ENCODE measurements at places on chromosomes 5 and 9.
A peak's percentile ranks its signal among the peaks of the same experiment; 100 is the strongest.

DNA sequence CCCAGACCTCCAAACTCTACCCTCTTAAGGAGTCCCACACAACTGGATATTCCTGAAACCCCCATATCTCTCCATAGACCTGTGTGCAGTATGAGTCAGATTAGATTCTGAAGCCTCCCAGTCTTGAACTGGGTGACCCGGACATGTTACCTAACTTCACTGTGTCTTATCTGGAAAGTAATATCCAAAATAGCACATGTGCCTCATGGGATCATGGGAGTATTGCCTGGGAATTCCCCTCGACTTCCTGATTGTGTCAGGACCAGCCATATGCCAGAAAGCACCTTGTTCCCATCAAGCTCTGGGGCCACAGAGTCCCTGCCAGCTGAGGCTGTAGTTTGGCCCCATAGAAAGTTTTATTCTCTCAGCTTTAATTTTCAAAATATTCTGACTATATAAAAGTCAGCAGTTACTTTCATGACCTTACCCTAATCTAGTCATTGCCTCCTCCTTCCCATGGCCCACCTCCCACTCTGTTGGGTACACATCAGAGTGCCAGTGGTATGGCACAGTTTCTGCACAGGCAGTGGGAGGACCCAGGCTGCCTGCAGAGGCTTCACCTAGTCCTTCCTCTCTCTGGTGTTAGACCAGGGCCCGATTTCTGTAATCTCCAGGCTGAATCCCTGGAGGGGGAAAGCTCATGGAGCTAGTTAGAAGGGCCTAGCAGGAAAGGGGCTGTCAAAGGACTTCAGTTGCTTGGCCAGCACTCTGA, 19.5 kb upstream of the B4GALT1 start:
- DNase-seq = peak; percentile 54

- DNase-seq = no peak
These were observed 30.0 kb upstream of the PCSK1 start for GRCh38 chr5:96463091-96463490.

- no peak for DNase-seq
These were observed 551.2 kb upstream of the TUSC1 start for GRCh38 chr9:26229324-26230054.

- DNase-seq = no peak
These were observed 75.8 kb upstream of the TNC start for GRCh38 chr9:115193777-115194176.

DNA sequence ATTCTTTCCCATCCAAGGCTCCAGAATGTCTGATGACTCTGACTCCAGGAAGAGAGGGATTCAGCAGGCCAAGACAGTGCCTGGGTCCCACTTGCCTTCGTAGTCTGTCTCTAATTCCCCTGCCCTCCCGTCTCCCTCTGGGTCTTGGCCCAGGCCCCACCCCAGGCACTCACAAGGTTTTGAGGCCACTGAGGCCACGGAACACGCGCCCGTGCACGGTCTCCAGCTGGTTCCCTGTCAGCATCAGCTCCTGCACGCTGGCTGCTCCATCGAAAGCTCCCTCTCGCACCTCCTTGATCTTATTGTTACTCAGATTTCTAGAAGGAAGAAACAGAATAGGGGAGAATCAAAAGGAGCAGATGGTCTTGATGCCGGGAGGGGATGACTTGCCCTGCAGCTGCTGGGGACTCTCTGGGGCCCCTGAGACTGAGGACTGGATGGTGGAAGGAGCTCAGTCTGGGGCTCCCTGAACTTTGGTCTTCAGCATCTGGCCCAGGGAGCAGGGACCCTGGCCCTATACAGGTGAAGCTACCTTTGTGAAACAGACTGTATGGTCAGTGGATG, 174.6 kb upstream of the PANK3 start:
- no peak for DNase-seq

DNA sequence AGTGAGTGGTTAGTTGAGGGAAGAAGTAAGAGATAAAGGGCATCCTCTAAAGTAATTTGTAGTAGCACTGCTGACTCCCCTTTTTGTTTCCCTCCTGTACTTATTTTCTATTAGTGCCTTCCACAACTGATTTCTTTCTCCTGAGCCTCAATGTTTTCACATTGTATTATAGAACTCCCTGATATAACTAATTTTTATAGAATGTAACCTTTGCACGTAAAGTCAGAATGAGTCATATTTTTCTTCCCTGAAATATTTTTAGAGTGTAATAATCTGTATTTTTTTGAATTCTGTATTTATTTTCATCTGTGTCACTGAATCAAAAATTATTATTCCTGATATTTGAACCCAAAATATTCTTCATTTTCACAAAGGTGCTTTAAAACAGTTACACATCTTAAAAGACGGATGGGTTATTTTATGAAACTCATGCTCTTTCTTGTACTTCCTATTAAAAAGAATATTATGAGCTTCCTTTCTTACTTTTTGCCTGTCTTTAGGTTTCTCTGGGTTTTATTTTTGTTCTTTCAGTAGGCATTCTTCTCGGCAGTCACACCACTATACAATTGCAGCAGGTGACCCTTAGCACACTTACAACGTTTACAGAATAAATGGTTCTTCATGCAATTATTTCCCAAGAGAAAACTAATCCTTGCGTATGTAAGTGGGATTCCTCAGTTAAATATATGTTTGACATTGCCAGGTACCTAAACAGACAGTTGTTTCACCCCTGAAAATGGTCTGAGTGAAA, 30.5 kb upstream of the DMRTA1 start:
- no peak for DNase-seq

DNA sequence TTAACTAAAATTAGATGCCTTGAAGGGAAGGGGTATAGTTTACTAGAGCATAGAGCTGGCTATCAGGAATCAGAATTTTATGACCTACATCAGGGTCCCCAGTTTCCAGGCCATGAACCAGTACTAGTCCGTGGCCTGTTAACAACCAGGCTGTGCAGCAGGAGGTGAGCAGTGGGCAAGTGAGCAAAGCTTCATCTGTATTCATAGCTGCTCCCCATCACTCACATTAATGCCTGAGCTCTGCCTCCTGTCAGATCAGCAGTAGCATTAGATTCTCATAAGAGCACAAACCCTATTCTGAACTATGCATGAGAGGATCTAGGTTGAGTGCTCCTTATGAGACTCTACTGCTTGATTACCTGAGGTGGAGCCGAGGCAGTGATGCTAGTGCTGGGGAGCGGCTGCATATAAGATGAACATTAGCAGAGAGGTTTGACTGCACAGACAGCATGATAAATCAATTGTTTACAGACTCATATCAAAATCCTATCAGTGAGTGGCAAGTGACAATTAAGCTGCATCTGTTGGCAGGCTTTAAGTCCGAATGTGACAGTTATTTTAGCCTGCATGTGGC, 44.6 kb downstream of the TAF11L14 start:
- DNase-seq = no peak

DNA sequence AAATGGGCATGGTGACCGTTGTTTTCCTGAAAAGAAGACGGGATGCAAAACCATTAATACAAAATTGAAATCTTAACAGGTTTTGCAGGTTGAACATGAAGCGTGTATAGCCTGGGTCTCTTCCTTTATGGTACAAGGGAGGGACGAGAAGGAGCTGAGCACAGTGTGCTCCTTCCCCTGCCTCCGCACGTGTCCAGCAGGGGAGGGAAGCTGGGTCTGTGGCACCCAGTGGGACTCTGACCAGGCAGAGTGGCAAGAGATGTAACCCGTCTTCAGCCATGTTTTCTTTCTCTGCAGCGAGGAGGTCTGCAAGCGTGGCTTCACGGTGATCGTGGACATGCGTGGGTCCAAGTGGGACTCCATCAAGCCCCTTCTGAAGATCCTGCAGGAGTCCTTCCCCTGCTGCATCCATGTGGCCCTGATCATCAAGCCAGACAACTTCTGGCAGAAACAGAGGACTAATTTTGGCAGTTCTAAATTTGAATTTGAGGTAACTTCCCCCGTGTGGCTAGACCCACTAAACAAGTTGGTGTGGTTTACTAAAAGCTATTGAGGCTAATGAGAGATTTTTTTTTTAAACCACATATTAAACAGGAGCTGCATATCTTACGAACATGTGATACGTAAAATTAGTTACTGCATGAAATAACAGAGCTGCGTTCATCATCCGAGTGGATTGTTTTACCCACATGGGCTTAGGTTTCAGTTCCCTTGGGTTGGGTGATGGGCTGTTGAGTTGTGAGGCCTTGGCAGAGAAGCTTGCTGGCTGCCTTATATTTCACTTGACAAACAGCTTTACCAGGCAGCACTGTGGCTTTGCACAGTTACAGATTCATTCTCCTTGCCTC, 143.7 kb downstream of the TRIO start:
- no peak for DNase-seq

DNA sequence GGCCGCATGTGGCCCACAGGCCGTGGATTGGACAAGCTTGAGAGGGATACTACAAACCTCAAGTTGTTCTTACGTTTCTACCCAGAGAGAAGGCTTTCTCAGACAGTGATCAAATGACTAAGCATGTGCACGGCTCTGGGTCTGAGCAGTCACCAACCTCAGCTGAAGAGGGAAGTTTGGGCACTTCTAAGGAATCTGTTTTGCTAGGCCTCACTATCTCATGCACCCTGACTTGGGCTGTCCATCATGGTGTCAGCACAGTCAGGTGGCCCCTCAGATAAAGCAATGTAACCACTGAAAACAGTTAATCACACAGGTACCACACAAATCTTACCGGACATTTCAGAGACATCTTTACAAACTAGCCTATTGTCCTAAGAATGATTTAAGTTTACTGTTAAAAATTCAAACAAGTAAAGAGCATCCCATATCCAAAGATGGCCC, 24.6 kb downstream of the CSF2 start:
- no peak for DNase-seq

DNA sequence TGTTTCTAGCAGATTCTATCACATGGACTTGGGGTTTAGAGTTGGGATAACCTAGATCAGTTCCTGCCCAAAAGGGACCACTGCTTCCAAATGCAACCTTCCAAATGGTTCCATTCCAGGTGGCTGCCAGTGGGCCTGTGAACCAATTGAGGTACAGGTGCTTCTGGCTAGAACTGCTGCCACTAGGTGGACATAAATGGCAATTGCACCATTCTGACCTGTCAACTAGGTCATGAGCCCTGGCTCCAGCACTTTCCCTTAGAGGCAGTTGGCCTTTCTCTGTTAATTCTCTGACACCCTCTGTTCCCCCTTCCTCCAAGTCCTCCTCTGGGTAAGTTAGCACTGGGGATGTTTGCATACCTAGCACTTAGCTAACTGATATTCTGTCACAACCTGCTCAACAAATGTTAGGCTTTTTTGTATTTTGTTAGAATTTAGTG, 16.6 kb upstream of the HEMGN start:
- no peak for DNase-seq

DNA sequence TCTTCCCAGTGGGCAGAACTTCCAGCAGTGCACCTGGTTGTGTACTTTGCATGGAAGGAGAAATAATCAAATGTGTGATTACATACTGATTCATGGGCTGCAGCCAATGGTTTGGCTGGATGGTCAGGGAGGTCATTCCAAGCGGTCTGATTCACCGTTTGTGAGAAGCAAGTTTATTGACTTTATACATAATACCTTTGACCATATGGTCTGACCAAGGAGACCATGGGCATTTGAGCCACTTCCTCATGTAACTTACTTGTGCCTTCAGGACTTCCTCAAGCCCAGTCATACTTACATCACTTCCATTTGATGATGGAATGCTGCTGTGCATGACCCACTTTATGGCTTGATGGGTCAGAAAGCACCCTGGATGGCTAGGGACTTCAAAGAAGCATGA, 41.1 kb downstream of the DAP start:
- no peak for DNase-seq

- no peak for DNase-seq
These were observed 886.8 kb upstream of the SEMA6A start for GRCh38 chr5:117461403-117461802.

- DNase-seq = no peak
These were observed 22.7 kb upstream of the SVEP1 start for GRCh38 chr9:110602281-110602680.

DNA sequence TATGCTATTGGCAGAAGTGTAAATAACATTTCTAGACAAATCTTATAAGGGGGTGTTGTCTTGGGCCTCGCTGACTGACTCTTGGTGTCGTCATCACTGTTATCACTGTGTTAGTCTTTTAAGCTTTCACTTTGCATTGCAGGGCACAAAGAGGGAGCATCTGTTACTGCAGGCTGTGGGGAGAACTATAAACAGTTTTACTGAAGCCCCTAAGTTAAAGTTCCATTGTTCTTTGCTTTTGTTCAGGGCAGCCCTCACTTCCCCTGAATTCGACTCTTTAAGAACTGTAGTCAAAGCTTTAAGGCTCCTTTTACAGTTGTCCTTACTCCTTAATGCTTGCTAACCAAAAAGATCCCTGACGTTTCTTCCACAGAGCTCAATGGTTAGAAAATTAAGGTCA, 605.0 kb downstream of the RAB3C start:
- DNase-seq = no peak

GRCh38 chr9:113573046-113573958, 109.8 kb downstream of the RGS3 start:
- peak; percentile 37 for DNase-seq

DNA sequence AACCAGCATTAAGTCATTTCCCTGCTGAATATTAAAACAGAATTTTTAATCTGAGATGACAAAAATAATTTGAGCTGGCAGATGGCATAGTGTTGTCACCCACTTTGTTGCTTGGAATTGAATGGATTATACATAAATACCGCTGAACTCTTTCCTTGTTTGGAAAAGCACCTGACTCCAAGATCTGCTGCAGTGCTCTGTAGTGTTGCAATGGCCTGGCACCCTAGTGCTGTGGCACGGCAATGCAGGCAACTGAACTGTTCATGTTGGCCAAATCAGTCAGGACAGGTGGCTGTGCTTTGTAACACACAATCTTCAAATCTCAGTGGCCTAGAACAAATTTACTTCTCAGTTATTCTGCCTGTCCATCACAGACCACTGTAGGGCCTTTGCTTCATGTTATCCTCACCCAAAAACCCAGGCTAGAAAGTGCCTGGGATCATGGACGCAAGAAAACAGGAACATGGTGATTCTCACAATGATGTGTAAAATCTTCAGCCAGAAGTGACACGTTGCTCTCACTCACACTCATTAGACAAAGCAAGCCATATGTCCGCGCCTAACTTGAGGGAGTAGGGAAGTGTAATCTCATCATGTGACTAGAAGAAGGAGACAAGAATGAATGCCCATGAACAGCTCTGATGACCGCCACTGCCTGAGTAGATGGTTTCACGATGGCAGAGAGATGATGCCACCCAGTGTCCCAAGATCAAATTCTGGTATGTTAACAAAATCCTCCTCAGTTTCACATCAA, 191.9 kb upstream of the PUM3 start:
- DNase-seq = no peak
